ENCODE measurements at places on chromosomes 12 and 14.

GRCh38 chr14:91256661-91257060, 12.2 kb upstream of the GPR68 start:
- no peak for DNase-seq

- no peak for DNase-seq
Measured at GRCh38 chr14:56057071-56057741, 61.0 kb upstream of the PELI2 start.

GRCh38 chr12:34404377-34405285, 382.3 kb downstream of the ALG10 start:
- peak; percentile 34 for DNase-seq

DNA sequence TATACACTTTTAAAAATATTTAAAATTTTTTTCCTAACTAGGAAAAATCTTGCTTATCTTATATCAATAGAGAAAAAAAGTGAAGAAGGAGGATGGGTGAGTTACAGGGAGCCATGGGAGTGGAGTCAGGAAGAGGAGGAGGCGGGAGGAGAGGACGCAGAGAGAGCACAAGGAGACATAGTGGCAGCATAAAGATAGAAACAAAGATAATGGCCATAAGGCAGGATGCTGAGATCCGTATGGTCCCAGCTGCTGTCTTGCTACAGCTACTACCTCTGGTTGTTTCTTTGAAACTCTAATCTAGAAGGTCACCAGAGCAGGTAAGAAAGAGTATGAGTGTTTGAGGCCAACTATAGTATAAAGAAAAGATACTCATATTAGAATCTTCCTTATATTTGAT, 2.6 kb upstream of the SOX5 start:
- DNase-seq: no peak

GRCh38 chr14:88463318-88463717, 77.9 kb downstream of the SPATA7 start:
- DNase-seq: no peak

DNA sequence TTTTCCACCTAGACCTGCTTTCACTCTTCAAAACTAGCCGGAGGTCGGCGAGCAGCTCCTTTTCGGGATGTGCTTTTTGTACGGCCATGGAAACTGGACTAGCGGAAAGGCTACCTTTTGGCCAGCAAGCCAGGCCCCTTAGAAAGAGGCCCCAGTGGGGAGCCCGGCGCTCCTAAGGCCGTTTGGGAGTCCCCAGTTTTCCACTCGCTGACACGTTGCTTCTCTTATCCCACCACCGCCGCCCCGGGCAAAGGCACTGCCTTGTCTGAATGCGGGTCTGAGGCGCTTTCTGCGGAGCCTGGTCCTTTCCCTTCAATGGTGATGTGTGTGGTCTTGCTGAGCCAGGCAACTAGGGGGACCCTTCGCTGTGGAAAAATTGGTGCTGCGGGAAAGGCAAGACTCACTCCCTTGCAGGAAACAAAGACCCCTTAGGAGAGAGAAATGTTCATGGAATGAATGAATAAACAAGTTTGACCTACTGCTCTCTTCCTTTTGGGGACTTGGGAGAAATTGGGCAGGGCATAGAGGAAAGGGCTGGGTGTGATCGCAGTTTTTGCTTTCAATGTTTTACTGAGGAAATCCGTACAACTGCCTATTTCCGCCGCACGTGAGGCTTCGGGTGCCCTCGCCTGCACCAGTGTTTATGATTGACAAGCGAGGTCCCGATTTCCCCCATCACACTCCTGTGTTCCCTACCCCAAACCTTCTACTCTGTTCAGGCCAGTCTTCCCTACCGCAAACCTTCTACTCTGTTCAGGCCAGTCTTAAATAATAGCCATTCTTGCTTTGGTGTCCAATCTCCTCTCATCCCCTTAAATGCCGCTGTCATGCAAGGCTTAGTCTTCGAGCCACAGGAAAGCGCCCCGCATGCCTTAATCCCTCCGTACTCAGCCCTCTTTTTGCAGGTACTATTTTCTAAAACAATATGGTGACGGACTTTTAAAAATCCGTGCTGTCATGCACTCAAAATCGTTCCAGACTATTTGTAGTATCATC, 1.0 kb upstream of the SLC38A2 start:
- DNase-seq: peak; percentile 77

GRCh38 chr12:104000807-104001434, 35.2 kb downstream of the TDG start:
- no peak for DNase-seq

GRCh38 chr12:42568952-42569915, 20.3 kb downstream of the PRICKLE1 start:
- DNase-seq: no peak

DNA sequence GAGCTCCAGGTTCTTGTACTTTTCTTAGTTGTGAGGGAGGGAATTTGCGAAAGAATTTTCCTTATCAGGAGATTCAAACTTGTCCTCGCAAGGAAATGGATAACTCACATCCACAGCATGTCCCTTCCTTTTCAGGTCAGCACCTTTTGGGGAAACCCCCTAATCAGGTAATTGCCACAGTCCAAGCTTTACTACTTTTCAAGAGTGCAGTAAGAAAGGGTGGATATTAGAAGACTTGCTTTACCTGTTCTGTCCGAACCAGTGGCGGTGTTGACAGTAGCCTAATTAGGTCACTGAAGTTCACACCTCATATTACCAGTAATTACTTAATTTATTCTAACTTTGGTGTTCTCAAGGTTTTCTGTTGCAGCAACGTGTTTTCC, 6.7 kb upstream of the C12orf50 start:
- no peak for DNase-seq

DNA sequence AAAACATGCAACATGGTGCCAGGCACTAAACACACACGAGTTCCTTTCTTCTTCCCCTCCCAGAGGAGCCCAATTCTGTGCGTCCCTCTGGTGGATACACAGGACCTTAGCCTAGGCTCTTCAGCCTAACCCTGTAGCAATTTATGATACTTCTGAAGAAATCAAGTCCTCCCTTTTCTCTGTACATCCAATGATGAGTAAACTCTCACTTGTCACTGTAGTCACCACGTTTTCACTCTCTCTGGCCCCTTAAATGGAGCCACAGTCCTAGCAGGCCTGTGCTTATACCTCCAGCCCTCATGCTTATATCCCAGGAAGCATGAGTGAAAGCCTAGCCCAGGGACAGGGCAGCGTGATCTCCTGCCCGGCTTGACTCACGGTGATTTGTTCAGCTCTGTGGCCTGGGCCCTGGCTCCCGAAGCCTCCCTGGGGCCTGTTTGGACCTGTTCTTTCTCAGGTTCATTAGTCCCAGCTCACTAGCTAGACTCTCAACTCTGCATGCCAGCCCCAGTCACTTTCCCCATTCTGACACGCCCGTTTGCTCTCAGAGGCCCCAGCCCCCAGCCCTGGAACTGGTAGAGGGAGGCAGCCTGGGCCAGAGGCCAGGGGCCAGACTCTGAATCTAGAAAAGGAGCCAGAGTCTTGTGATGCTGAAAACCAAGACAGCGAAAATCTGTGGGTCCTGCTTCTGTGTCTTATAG, 24.1 kb upstream of the PLEKHG3 start:
- DNase-seq: no peak

DNA sequence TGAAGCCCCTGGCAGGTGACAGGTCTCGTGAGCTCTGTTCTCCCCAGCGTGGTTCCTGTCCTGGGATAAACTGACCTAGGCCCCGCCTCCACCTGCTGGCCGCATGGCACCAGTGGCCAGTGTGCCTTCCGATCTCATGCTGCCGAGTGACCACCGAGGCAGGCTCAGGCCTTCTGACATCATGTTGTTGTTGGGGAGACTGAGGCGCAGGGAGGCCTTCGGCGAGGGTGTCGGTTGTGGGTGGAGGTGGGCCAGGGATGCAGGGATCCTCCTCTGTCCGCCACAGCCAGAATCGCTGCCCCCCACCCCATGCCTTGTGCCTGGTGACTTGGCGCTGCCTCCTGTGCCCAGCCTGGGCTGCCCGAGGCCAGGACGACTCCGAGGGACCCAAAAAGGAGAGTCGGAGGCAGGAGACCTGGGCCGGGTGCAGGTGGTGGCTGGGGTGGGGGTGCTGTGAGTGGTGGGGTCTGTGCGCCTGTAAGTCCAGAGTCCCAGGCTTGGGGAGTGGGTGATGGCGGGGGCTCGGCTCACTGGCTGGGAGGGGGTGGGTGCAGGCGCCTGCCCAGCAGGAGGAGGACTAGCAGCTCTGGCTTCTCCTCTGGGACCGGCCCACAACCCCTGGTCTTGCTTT, 24.3 kb downstream of the ASPG start:
- no peak for DNase-seq

DNA sequence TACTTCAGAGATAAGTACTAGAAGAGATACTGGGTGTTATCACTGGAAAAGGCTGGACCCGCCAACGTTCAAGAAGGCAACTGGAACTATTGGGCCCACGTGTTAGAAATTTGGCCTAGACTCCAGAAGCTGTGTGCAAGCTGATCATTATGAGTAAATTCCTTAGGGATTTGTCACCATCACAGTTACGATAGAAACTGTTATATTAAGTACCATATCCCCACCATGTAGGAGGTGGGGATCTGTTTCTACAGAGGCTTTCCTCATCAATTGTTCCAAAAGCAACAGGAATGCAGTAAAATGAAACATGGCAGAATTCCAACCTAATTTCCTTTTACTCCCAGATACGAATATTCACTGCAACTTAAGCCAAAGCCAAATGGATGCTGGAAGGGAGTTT, 170.7 kb downstream of the NOVA1 start:
- DNase-seq: no peak

DNA sequence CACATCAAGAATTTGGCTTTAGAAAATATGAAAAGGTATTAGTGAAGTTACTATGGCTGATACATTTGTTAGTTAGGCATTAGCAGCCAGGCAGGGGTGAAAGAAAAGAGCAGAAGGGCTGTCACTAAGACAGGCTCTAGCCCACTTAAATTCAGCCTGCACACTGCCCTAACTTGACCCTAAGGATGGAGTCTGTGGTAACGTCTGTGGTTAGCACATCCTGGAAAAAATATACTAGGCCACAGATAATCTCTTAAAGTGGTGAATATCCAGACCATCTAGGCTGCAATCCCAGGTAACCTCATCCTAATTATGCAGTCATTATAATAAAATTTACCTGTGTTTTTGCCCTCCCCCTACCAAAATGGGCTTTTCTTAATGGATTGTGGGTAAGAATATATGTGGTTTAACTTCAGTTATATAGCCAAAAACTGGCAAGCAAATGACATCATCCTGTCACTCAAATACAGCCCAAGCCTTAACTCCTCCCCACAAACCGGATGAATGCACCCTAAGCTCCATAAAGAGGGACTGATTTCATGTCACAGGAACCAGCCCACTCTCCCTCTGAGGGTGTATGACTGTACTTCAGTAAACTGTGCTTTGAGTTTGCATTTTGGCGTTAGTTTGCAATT, 440.9 kb downstream of the LRFN5 start:
- no peak for DNase-seq

GRCh38 chr14:70130482-70130881, 58.3 kb downstream of the SLC8A3 start:
- DNase-seq: no peak

GRCh38 chr14:82403987-82404386, 870.3 kb upstream of the SEL1L start:
- no peak for DNase-seq

DNA sequence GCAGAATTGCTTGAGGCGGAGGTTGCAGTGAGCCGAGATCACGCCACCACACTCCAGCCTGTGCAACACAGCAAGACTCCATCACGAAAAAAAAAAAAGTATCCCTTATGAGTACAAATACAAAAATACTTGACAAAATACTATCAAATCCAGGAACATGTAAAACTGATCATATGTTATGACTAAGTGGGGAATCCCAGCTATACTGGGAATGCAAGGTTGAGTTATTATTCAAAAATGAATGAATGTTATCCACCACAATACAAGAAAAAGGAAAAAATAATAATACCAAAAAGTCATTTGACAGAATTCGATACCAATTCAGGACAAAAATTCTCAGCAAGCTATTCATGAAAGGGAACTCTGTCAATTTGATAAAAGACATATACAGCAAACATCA, 32.6 kb downstream of the MOK start:
- DNase-seq: no peak
